GM12878 (cell line): ENCODE measurements at places on chromosomes 7 and 10. TPM values are rescaled to one million over a fixed set of nuclear protein-coding genes. Genes with fewer than 3 reads are reported as not detected.

DNA sequence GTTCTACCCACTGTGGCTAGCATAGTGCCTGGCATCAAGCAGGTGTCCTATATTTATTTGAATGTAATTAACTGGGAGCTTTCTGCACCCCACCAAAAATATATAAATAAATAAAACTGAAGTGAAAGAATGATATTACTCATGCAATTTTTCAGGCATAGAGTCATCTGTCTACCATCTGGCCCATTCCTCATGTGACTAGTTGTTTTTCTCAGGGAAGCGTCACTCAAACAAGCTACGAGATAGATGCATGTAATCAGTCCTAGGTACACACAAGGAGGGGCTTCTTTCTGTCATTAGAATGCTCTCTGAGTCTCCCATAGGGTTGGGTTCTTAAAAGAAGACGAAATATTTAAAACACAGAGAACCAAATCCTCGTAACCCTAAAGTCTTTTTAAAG, 255.5 kb upstream of the KMT2E start:
- H3K27ac ChIP-seq, result no peak overlapping the region
- no peaks in the 10 kb centered on the region for H3K27me3 ChIP-seq
- no peaks in the 10 kb centered on the region for H3K36me3 ChIP-seq
- no peaks in the 10 kb centered on the region for H3K4me1 ChIP-seq
- no peak overlapping the region for H3K4me3 ChIP-seq

GRCh38 chr10:84308481-84309304, 19.7 kb upstream of the CCSER2 start:
- no peaks in the 10 kb centered on the region for H3K36me3 ChIP-seq
- H3K27ac ChIP-seq, result no peak overlapping the region
- H3K4me1 ChIP-seq, result peaks cover 18% of the 10 kb centered on the region
- no peaks in the 10 kb centered on the region; the same call in 1 of the 2 replicates for H3K27me3 ChIP-seq
- no peak overlapping the region; the same call in 1 of the 2 replicates for H3K4me3 ChIP-seq

GRCh38 chr7:19051767-19052375, 65.6 kb downstream of the TWIST1 start:
- H3K4me1 ChIP-seq, result no peaks in the 10 kb centered on the region
- DNase-seq, result no peak
- no peaks in the 10 kb centered on the region for H3K27me3 ChIP-seq
- no peak overlapping the region for H3K4me3 ChIP-seq
- no peaks in the 10 kb centered on the region for H3K36me3 ChIP-seq

The RET gene
- total RNA-seq, result not detected in 2 replicates
